Endodermal cell (in vitro differentiated cells): ENCODE measurements at places on chromosomes 6 and 20. TPM values are rescaled to one million over a fixed set of nuclear protein-coding genes. Genes with fewer than 3 reads are reported as not detected.

COMMD7 gene
- total RNA-seq: 49.2 and 56.8 TPM in 2 replicates

- H3K36me3 ChIP-seq: peaks cover 78% of the 10 kb centered on the region
- no peaks in the 10 kb centered on the region for H3K27me3 ChIP-seq
- H3K4me3 ChIP-seq: no peak overlapping the region
- H3K27ac ChIP-seq: no peak overlapping the region
- H3K4me1 ChIP-seq: peaks cover 20% of the 10 kb centered on the region
Observed at GRCh38 chr6:7184502-7184901, 76.7 kb downstream of the RREB1 start.

DNA sequence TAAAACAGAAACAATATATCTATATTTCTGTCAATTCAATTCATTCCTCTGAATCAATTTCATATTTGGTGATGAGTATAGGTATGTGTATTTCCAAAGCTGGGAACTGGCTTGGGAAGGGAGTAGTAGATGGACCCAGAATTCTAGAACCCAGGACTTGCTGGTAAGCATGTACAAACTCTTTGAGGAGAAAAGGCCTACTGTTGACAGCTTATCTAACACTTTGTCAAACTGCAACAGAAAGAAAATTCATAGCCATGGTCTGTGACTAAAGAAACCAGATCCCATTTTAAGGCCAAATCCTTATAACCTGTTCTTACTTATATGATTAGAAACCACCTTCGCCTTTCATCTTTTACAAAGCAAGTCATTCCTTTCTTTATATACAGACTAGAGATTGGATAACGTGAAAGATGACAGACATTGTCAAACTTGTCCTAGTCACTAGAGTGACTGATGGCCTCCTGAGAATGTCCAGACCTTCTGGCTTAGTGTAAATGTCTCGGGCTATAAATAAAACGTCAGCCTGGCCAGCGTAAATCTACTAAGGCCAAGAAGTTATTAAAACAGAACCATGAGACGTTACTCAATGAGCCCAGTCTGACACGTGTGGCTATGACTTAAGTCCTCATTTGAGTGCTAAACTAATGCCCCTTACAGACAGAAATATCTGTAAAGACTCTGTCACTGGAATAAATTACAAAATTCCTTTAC, 152.3 kb downstream of the ALDH8A1 start:
- H3K4me1 ChIP-seq: no peaks in the 10 kb centered on the region
- no peak overlapping the region for H3K27ac ChIP-seq
- no peaks in the 10 kb centered on the region for H3K36me3 ChIP-seq
- no peak for DNase-seq
- H3K4me3 ChIP-seq: no peak overlapping the region
- H3K27me3 ChIP-seq: no peaks in the 10 kb centered on the region

TUBB2B gene
- total RNA-seq: 304 to 842 TPM (median 324 TPM) in 3 replicates

DNA sequence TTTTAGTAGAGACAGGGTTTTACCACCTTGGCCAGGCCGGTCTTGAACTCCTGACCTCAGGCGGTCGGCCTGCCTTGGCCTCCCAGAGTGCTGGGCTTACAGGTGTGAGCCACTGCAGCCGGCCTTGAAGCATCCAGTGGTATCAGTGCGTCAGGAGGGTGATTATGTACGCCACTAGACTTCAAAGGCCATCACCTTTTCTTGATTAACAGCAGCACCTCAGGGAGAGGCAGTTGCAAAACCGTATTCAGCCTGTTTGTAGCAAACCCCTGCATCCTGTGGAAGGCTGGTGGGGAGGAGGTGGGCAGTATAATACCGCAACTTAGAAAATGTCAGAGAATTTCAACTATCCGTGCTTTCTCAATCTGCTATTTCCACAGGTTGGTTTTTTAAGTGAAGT, 27.3 kb upstream of the SHLD1 start:
- no peaks in the 10 kb centered on the region for H3K27me3 ChIP-seq
- no peak for DNase-seq
- H3K4me3 ChIP-seq: no peak overlapping the region
- peaks cover 15% of the 10 kb centered on the region for H3K4me1 ChIP-seq
- H3K36me3 ChIP-seq: no peaks in the 10 kb centered on the region

DNAAF9 gene
- 8.5 to 9.8 TPM (median 9.6 TPM) in 3 replicates for total RNA-seq

GRCh38 chr6:3535776-3536435, 79.1 kb upstream of the SLC22A23 start:
- no peak overlapping the region for H3K4me3 ChIP-seq
- H3K27me3 ChIP-seq: no peaks in the 10 kb centered on the region
- no peak overlapping the region for H3K27ac ChIP-seq
- no peak for DNase-seq
